ENCODE measurements at places on chromosomes 16 and 17.

- peak; percentile 88 for DNase-seq
These were observed 24.8 kb upstream of the MRPS23 start for GRCh38 chr17:57874434-57875289.

DNA sequence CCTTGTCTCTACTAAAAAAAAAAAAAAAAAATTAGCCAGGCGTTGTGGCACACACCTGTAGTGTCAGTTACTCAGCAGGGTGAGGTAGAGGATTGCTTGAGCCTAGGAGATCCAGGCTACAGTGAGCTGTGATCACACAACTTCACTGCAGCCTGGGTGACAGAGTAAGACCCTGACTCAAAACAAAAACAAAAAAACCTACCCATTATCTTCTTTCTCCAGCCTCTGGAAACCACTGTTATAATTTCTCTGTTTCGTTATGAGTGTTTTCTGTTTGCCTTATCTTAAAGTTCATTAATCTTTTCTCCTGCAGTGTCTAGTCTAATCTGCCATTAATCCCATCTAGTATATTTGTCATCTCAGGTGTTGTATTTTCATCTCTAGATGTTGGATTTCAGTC is 18.6 kb upstream of the CLTC start:
- DNase-seq, result no peak

GRCh38 chr17:64507413-64507782 is 621 bp downstream of the CEP95 start:
- DNase-seq, result no peak

- no peak for DNase-seq
These were observed 38.3 kb upstream of the HAPSTR1 start for GRCh38 chr16:9053006-9053601.

DNA sequence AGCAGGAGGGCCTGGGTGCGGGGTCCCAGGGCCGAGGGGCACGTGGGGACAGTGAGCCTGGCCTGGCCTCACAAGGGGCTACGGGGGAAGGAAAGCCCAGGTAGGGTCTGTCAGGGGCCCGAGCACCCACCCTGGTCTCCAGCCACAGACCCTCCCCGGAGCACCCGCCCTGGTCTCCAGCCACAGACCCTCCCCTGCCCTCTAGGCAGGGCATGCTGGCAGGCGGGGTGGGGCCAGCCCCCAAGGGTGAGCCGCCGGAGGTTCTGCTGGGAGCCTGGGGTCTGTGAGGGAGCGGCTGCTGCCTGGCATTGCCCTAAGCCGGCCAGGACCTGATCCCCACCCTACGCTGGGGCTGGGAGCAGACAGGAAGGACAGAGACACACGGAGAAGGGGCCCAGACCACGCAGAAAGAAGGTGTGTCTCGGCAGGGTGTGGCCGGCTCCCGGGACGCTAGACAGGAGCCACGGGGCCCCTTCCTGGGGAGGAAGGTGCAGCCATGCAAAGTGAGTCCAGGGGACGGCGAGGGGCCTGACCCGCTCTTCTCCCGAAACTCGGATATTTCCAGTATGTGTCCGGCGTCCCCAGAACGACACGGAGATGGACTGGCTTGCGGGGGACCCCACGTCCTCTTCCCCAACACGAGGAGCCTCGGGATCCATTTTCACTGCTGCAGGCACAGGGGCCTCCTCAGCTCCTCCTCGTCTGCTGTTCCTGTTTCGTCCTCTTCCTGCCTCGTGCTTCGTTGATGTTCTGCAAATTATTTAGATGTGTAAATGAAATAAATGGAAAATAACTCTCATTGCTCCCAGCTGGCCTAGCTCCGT is 15.5 kb downstream of the UTS2R start:
- no peak for DNase-seq

- no peak for DNase-seq
These were observed 27.6 kb upstream of the CCL1 start for GRCh38 chr17:34390649-34391048.

DNA sequence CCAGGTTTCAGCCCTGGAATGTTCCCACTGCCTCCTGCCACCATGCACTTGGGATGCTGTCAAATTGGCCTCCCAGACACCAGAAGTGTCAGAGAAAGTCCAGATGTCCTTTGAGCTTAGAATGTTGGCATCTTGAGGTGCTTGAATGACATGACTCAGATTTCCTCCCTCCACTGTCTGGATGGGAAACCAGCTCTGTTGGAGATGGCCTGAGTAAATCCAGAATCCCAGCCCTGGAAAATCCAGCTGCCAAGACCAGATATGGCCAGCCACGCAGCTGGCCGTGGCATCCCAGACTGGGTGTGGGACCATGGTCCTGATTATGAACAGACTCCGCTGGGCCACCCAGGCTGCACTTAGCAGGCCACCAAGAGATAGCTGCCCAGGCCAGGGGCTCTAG is 57.0 kb upstream of the CLEC3A start:
- no peak for DNase-seq

- DNase-seq, result no peak
These were observed 47.5 kb downstream of the CA10 start for GRCh38 chr17:52110923-52111581.

DNA sequence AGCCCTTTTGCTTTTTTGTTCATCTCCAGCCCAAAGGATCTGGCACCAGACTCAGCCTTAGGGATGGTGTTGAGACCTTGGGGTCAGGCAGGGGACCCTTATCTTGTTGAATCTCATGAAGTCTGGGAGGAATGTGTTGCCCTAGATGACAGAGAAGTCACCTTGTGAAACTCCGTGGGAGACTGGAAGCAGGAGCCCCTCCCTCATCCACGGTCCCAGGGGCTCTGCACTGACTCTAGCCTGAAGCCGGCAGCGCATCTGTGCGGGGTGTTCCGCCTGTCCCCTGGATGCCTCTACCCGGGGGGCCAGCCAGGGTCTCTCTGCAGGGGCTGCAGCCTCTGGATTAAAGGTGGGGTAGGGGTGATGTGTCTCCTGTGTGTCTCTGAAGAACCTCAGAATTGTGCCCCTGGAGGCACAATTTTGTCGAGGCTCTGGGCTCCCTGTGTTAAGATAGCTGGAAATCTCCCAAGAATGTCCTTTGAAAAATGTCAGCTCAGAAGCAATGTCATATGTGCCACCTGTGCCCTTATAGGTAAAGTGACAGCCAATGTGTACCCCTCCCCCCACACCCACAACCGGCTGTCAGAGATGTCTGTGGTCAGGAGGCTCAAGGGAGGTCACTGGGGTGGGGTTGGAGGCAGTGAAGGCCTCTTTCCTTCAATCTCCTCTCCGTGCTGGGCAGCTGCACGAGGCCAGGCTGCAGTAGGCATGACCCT is 32.1 kb upstream of the CDC42EP4 start:
- peak; percentile 65 for DNase-seq

- DNase-seq, result peak; percentile 65
These were observed 998 bp upstream of the TMEM11 start for GRCh38 chr17:21214777-21215541.

DNA sequence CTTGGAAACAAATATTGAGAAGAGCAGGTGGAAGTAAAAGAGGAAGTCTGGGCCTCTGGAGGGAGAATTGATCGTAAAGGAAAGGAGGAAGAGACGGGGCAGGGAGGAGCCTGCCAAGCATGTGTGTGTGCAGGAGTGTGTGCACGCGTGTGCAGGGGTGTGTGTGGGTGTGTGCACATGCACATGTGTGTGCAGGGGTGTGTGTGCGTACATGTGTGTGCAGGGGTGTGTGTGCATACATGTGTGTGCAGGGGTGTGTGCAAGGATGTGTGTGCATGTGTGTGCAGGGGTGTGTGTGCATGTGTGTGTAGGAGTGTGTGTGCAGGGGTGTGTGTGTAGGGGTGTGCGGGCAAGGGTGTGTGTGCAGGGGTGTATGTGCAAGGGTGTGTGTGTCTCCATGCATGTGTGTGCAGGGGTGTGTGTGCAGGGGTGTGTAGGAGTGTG is 10.0 kb downstream of the CEP295NL start:
- no peak for DNase-seq

- DNase-seq, result no peak
These were observed 166.5 kb upstream of the ANKFN1 start for GRCh38 chr17:55986817-55987216.

- no peak for DNase-seq
These were observed 32.4 kb downstream of the STH start for GRCh38 chr17:46031440-46031839.

GRCh38 chr17:22171631-22172030 is 479.3 kb downstream of the KCNJ18 start:
- DNase-seq, result no peak

GRCh38 chr16:74909665-74910064 is 75.3 kb downstream of the WDR59 start:
- DNase-seq, result no peak

DNA sequence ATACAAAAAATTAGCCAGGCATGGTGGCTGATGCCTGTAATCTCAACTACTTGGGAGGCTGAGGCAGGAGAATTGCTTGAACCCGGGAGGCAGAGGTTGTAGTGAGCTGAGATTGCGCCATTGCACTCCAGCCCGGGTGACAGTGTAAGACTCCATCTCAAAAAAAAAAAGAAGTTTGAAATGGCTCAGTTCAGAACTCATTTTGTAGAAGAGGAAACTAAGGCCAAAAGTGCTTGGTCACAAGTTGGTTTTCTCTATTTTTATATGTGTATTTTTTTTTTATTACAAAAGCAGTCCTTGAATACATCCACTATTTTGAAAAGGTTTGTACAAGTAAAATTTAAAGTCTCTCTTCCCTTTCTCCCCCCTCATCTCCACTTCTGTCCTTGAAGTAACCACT is 5.5 kb downstream of the TAC4 start:
- no peak for DNase-seq

DNA sequence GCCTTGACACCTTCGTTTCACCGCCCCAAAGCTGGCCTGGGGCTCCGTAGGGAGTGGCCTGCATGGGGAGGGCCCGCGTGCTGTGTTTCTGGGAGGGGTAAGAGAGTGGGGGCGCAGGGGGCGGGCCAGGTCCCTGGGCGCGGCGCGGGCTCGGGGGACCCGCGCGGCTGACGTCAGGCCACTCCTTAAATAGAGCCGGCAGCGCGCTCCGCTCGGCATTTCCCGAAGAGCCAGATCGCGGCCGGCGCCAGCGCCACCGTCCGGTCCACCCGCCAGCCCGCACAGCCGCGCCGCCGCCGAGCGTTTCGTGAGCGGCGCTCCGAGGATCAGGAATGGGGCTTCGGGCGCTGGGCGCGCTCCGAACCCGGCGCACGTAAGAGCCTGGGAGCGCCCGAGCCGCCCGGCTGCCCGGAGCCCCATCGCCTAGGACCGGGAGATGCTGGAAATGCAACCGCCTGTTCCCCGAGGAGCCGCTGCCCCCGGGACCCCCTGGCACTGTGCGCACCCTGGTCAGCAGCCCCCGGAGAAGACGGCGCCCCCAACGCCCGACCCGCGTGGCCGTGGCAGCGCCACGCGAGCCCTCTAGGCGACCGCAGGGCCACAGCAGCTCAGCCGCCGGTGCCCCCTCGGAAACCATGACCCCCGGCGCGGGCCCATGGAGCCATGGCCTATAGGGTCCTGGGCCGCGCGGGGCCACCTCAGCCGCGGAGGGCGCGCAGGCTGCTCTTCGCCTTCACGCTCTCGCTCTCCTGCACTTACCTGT is at the start of gene HS3ST2:
Gene HS3ST2 (plus strand): TSS at position 215 of the 763 bp plus-strand sequence. CDS start 449 bp downstream, at position 664.
- DNase-seq, result no peak

DNA sequence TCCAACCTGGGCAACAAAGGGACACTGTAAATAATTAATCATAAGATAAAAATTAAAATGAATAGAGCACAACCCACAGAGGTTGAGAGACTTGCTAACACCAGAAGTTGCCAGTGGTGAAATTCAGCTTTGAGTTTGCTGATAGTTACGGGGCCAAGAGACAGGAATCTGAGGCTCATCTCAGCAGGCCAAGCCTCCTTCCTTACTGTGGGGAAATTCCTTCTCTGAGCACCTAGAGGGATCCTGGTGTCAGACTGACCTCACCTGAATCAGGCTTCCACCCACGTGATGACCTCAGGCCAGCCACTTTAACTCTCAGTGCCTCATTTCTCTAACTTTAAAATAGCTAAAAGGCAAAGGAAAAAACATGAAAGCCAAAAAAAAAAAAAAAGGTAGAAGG is 4.7 kb downstream of the ABAT start:
- no peak for DNase-seq

DNA sequence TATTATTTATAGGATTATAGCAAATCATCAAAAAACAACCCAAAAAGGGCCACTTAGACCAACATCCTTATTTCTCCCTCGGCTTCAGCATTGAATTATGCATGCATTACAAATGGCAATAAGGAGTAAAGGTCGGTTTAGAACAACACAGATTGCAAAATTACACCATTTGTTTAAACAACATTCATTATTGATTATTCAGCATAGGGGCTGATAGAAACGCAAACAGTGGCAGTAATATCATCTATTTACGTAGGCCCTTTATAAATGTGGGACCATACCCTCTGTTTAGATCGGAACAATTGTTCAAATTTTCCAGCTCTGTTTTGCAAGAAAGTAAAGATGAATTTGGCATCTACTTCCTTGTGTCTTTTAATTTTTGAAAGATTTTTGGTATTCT is 153.3 kb downstream of the WWOX start:
- no peak for DNase-seq

DNA sequence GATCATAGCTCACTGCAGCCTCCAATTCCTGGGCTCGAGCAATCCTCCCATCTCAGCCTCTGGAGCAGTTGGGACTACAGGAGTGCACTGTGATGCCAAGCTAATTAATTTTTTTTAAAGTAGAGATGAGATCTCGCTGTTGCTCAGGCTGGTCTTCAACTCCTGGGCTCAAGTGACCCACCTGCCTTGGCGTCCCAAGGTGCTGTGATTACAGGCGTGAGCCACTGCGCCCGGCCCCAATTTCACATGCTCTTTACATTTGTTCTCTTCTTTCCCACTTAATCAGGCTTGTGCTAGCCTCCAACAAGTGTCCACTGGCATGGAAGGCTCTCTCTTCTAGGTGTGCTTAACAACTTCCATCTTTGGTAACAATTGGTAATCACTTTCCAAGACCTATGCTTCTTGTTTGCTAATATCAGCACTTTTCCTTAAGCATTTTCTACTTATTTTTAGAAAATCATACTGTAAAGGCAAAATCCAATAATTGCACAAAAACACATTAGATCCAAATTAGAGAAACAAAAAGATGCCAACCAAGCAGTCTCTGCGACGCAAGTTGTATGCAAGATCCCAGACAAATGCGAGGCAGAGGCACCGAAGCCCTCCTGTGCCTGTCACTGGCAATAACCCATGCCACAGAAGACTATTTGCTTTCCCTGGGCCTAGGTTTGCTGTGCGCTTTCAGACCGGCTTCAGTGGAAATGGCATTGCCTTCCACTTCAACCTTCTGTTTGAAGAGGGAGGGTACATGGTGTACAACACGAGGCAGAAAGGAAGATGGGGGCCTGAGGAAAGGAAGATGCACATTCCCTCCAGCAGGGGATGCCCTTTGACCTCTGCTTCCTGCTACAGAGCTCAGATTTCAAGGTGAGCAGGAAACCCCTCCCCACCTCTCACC is 52.6 kb downstream of the NOS2 start:
- no peak for DNase-seq

DNA sequence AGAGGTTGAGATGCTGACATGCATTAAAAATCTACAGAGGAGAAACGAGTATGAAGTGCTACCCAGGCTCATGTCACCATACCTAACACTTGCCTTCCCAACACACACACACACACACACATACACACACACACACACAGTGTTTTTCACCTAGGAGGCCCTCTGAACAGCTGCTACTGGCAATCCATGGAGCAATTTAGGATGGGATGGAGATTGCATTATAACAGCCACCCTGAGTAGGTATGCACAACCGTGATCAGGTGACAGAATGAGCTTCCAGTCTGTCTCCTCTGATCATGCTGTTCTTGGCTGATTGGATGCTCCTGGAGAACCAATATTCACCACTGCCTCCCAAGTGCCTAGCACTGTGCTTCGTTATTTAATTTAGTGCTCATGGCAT is 528.5 kb upstream of the CDH5 start:
- no peak for DNase-seq

- DNase-seq, result no peak
These were observed 150.3 kb downstream of the ASIC2 start for GRCh38 chr17:33142705-33143299.
